Activated CD4-positive, alpha-beta memory T cell treated with anti-CD3 and anti-CD28 coated beads, Interleukin-2, amount 10 ng/mL, durations not matched to agents 7 days and 5 days (primary cell): ENCODE measurements at places on chromosomes 13 and 19.

DNA sequence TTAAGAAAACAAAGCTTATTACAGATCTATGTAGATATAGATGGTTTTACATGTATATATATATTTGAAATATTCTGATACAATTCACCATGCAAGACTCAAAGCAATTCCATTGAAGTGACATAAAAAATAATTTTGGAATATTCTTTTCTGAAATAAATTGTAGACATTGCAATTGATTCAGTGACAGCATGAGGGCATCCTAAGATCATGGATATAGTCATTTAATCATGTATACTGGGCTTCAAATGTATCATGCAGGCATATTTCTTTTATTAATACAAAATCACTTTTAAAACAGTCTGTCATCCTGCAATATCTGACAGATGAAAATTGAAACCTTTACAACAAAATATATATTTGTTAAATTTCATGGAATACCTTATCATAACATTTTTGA lies 286.7 kb upstream of the SLITRK6 start:
- no peak for DNase-seq

GRCh38 chr19:33665776-33666595 lies 44.2 kb downstream of the CHST8 start:
- no peak for DNase-seq

DNA sequence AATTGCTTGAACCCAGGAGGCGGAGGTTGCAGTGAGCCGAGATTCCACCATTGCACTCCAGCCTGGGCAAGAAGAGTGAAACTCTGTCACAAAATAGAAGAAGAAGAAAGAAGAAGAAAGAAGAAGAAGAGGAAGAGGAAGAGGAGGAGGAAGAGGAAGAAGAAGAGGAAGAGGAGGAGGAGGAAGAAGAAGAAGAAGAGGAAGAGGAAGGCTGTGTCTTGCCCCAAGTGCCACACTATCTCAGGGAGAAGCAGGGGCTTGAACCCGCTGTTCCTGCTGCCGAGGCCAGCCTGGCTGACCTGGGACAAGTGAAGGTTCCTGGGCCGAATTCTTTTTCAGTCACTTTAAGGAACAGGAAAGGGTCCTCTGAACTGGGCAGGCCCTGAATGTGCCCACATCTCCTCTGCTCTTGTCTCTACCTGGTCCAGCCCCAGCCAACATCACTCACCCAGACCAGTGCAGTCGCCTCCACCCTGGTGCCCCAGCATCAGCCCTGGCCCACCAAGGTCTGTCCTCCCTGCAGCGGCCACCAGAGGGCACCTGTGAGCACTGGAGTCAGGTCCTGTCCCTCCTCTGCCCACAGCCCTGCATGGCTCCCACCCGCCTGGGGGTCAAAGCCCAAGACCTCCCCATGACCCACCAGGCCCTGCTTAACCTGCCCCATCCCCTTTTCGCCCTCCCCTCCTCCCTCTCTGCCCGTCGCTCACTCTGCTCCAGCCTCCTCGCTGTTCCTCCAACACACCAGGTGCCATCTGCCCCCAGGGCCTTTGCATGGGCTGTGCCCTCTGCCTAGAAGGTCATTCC lies 20.0 kb downstream of the TICAM1 start:
- DNase-seq, result peak; percentile 90

DNA sequence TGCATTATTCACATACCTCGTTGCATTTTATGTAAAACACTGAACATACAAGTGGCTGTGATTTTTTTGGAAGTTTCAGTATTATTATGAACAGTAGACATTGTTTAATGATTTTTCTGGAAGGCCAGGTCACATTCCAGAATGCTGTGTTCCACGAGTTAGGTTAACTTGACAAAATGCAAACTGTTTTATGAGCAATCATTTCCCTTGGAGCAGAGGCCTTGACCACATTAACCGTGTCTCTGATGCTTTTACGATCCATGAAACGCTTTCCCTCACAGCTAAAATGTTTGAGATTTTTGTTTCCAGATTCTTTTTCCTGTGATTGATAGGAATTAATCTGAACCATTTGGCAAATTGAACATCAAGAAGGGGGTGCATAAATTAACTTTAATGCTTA lies 57.8 kb downstream of the MBNL2 start:
- no peak for DNase-seq

GRCh38 chr19:15260939-15261338 lies 28.7 kb upstream of the EPHX3 start:
- no peak for DNase-seq

- peak; percentile 79 for DNase-seq
These were observed at the start of gene DNAJB1 for GRCh38 chr19:14517840-14518505. TSS of gene DNAJB1 (minus strand) at chr19:14518397. CDS start at chr19:14518349, 48 bp downstream.

GRCh38 chr19:55535965-55536350 lies 975 bp downstream of the SBK2 start:
- DNase-seq, result no peak

GRCh38 chr13:78649997-78650716 lies 8.8 kb downstream of the OBI1 start:
- no peak for DNase-seq

- DNase-seq, result no peak
These were observed 1.5 kb downstream of the SLC17A7 start for GRCh38 chr19:49439836-49440235.

- no peak for DNase-seq
These were observed 8.1 kb upstream of the CHST8 start for GRCh38 chr19:33613620-33614000.

DNA sequence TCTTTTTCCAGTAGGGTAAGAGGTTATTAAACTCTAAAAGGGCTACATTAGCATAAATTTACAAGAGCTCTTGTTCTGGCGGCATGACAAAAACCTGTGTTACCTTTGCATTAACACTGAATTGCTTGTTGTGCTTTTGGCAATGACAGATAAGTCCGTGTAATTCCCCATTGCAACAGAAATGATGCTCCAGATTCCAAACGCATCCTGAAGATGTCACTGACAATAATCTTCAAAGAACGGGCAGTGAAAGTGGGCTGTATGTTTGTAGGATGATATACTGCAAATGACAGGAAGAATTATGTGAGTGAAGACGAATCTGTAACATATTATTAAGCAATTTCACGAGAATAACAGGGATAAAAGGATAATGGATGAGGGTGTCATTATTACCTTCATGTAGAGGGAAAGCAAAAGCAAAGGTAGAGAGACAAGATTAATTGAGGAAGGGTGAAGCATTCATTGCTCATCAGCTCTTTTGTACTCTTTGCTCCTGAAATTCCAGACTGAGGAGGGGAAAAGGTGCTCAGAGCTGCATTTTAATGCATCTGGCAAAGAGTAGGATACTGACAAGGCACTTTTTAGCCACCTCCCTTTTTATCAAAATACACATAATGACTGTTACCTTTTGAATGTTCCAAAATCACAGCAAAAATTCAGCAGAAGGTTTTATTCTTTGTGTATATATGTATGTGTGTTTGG lies 38.5 kb upstream of the MAB21L1 start:
- no peak for DNase-seq

DNA sequence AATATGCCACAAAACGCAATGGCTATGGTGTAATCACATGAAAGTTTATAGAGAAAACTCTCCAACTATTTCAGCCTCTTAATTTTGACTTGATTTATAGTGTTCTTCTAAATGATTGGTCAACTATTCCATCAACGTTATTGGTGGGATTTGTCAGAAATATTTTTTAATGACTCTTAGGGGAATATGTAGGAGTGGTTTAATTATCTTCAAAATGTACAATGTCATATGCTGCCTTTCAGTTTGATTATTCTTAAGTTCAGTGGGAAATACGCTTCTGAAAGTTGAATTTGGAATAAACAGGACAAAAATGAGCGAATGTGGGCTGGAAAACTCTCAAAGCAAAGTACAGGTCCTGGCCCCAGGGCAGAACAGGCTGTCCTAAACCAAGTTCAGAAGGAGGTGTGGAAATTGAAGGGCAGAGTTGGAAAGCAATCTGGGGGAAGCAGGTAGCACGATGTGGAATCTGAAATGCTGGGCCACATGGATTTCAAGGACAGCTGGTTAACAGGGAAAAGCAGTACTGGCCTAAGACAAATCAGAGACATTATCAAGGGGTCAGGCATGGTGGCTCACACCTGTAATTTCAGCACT lies 60.8 kb upstream of the MYCBP2 start:
- DNase-seq, result no peak

GRCh38 chr19:15188851-15189250 lies 11.9 kb downstream of the NOTCH3 start:
- DNase-seq, result no peak

- no peak for DNase-seq
These were observed 39.0 kb downstream of the RCBTB2 start for GRCh38 chr13:48493851-48494250.

DNA sequence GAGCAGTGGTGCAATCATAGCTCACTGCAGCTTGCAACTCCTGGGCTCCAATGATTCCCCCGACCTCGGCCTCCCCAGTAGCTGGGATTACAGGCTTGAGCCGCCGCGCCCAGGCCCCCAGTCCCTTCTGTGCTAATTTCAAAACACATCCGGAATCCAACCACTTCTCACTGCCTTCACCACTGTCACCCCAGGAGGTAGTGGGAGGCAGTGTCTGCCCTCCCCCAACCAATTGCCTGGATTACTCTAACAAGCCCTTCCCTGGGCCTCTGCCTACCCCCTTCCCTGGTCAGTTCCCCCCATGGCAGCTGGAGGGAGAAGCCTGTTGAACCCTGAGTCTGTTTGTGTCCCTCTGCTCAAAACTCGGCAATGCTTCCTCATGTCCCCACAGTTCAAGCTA lies 2.3 kb downstream of the PRAM1 start:
- DNase-seq, result no peak
